CD14-positive monocyte (primary cell): ENCODE measurements at places on chromosomes 13 and 19.
A peak's percentile ranks its signal among the peaks of the same experiment; 100 is the strongest.

- no peak for DNase-seq
Observed at GRCh38 chr13:34675626-34676025, 266.4 kb upstream of the NBEA start.

GRCh38 chr13:89061821-89062220 is 1390.7 kb downstream of the SLITRK5 start:
- no peak for DNase-seq

GRCh38 chr19:40908976-40909375 is 26.9 kb upstream of the CYP2A7 start:
- DNase-seq, result no peak

- no peak for DNase-seq
Observed at GRCh38 chr13:23434491-23434890, 989 bp upstream of the SACS start.

GRCh38 chr13:45411631-45412030 is 6.5 kb downstream of the SLC25A30 start:
- DNase-seq, result no peak

- DNase-seq, result no peak
Observed at GRCh38 chr13:47017476-47017875, 120.6 kb upstream of the HTR2A start.

- no peak for DNase-seq
Observed at GRCh38 chr19:44806291-44806690, 2.6 kb upstream of the BCAM start.

GRCh38 chr13:111227405-111227804 is 93.0 kb upstream of the TEX29 start:
- no peak for DNase-seq

DNA sequence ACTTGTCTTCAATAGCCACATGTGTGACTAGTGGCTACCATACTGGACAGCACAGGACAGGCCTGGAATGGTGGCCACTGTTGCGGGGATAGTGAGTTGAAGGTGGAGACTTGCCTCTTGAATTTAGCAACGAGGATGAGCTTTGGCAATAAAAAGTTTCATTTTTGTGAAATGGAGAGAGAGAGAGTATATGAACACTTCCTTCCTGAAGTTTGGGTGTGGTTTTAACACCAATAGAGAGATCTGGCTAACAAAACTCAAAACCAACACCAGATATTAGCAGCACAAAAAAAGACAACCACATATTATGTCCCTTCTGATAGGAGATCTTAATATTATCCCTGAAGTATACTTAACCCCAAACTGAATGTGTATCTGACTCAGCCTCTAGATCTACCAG is 6.3 kb upstream of the LRFN3 start:
- peak; percentile 32 for DNase-seq

- no peak for DNase-seq
Observed at GRCh38 chr19:45468803-45469131, 971 bp downstream of the FOSB start.

DNA sequence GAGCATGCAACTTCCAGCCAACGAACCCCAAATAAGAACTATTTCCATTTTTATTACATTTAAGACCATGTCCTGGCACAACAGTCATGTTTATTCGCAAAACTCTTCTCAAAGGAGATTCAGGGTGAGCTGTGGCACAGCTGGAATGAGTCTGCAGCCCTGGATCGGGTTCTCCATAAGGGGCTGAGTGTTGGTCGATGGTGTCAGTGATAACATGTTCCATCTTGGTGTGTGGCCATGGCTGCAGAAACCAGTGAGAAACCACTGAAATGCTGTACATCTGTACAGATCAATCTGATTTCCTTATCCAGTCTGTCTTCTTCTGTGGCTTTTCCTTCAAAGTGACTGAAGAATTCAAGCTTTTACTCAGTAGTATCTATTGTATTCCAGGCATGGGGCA is 15.2 kb downstream of the FAM124A start:
- no peak for DNase-seq

GRCh38 chr19:49594993-49595818 is 4.2 kb downstream of the PRR12 start:
- no peak for DNase-seq

- DNase-seq, result no peak
Observed at GRCh38 chr13:43475140-43475539, 311.6 kb downstream of the ENOX1 start.

DNA sequence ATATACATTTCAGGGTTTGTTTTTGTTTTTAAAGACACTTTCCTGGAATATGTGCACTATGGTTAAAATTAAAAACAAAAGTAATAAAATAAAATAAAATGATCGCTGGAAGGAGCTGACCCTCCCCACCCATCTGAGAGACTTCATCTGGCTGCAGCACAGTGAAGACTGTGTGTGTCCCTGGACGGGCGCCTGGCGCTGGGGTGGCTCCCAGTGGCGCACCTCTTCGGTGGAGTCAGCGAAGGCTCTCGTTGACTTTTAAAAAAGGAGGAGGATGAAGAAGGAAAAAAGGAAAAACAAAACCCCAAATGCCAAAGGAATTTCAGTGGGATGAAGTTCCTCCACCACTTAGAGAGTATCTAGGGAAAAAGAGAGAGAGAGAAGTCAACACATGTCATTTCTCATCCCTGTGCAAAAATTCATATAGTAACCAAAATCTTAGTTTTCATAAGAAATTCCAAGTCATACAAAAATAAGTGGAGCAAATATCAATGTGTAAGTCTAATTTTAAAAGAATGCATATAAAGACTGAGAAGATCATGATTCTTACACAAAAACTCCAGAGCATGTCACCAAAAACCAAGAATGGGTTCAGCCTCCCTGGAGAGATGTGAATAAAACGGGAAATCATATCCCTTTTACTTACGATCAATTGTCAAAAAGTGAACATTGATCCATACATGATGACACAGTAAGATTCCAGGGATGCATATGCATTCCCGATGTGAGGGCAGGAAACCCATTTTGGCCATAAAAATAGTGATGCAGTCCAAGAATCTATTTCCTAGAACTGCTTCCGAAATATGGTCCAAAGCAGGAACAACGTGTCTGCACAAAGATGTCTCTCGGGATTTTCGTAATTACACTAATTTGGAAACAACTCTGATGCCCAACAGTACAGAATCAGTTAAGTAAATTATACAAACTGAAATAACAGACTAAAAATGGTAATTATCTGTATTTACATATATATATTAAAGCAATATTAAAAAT is 123.8 kb downstream of the STK24 start:
- DNase-seq, result no peak

DNA sequence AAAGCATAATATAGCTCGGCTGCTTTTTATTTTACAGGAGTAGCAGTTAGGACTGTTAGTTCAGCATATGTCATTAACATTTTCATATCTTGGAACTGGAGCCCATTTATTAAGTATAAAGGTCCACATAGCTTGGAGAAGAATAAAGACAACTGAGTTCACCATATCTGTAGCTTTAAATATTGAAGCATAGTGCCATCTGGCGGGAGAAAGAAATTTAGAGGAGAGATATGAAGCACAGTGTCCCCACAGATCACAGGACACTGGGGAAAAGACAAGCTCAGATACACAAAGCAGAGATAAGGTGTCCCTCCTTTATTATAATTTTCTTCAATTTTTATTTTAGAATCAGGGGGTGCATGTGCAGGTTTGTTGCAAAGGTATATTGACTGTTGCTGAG is 104.7 kb upstream of the FREM2 start:
- no peak for DNase-seq

DNA sequence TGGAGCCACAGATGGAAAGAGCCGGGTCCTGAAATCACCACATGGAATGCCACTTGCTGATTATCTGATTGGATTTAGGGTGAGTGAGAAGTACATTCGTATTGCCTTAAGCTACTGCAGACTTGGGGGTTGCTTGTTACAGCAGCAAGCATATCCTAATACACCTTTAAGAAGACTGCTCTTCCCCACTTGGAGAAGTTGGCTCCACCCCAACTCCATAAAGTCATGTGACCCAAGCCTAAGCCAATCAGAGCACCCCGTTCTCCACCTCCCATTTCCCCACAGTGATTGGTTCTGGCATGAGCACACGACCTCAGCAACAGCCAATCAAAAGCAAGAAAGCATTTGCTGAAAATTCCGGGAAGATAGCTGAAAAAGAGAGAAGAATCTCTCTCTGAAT is 23.1 kb downstream of the CACNA1A start:
- no peak for DNase-seq

DNA sequence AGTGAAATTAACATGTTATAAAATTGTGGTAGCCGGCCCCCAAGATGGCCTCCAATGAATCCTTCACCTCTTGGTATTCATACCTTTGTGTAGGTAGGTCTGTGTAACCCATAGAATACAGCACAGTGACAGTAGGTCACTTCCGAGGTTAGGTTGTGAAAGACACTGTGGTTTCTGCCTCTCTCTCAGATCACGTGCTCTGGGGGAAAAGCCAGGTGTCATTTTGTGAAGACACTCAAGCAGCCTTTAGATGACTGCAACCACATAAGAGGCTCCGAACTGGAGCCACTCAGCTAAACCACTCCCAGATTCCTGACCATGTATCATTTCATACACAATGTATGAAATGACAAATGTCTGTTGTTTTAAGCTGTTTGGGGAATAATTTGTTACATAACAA is 9.8 kb upstream of the USPL1 start:
- no peak for DNase-seq

DNA sequence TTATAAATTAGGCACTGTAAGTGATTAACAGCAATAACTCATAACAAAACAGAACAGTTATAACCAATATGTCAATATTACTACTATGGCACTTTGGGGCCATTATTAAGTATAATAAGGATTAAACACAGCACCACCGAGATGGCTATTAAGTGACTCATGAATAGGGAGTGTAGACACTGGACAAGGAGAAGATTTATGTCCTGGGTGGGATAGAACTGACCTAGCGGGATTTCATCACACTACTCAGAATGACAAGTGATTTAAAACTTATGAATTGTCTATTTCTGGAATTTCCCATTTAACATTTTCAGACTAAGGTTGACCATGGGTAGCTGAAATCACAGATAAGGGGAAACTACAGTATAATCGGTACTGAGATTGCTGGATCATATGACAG is 79.0 kb upstream of the SLC7A1 start:
- no peak for DNase-seq

DNA sequence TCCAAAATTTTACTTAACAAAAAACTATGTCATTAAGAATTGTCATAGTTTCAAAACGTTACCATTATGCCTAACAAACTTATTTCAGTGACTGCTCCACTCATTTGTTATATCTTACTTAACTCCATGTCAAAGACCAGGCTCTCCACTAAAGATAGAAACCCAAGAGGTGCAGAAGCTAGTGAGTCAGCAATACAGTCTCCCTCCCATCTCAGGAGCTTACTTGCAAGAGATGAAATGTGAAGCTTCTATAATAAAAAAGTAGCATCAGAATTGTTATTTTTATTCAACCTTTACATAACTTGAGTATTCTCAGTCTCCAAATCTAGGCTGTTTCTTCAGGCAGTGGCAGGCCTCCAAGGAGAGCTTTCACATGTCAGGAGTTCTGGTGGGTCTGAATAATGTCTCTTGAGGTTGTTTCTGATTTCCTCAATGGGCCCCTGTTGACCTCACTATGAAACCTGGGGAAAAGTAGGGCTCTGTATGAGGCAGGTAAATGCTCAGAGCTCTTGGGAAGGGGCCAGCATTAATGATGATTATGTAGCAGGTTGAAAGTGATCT is 242.0 kb downstream of the NDFIP2 start:
- no peak for DNase-seq

GRCh38 chr13:89869312-89869711 is 1478.2 kb upstream of the MIR17HG start:
- DNase-seq, result no peak

- no peak for DNase-seq
Observed at GRCh38 chr19:3024870-3025548, 4.1 kb downstream of the TLE2 start.

DNA sequence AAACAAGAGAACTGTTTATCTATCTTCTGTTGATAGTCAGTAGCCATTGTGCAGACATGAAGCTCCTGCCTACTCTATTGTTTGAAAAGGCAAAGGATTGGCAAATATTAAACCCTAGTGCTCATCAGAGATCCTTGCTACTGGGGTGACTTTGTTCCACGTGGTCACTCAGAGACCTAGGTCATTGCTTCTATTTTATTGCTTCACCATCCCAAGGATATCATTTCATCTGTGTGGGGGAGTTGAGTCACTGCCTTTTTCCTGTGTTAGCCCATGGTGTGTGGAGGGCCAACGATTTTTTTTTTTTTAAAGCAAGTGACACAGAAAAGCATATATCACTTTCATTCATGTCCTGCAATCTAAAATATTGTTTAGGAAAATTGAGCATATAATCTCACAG is 254.1 kb upstream of the RXFP2 start:
- DNase-seq, result no peak

DNA sequence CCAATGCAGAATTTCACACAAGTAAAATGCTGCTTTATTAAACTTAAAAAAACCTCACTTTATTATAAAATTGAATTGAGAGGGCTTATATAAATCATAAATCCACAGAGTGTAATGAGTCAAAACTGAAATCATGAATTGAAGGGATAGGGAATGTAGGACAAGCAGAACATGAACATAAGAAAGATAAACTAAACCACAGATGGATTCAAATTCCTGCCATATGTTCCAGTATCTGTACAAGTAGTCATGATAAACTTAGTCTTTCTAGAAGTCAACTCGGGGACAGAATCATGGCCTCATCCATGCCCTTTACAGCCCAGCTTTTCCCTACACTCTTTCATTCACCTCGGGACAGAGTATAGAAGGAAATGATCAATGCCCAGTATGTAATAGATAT is 16.6 kb downstream of the LMO7 start:
- DNase-seq, result no peak
